T47D (cell line): ENCODE measurements at places on chromosomes 3 and 15.

- DNase-seq: no peak
These were observed 82.7 kb downstream of the IGF1R start for GRCh38 chr15:98730860-98731711.

DNA sequence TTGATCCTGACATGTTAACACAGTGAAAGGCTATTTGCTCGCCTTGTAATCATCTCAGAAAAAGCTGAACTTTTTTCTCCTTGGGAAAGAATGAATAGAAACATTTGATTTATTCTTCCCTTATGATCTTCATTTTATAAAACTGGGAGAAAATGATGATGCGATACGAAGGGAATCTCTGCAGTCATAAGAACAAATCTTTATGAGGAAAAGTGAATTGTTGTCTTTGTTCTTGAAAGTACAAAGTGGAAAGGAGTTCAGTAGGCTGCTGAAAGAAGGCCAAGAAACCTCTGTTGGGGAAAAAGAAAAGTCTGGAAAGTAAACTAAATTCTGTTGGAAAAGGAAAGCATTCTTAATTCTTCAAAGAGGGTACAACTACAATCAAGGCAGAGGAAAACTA, 248.8 kb downstream of the NSUN3 start:
- no peak for DNase-seq

DNA sequence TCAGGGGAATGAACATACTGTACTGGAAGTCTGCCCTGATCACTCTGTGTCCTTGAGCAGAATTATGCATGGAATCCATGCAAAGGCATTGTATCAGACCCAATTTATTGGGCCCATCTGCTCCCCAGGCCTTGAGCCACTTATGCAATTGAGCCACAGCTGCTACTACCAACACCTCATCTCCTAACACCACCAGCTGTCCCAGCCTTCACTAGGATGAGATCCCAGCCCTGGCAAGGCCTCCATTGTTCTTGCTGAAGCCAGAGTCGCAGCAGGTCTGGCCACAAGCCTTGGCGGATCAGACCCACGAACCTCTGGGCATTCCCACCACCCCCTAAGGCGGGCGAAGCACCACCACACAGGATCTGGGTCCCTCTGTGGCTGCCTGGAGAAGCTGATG, 9.2 kb upstream of the NME9 start:
- DNase-seq: no peak

DNA sequence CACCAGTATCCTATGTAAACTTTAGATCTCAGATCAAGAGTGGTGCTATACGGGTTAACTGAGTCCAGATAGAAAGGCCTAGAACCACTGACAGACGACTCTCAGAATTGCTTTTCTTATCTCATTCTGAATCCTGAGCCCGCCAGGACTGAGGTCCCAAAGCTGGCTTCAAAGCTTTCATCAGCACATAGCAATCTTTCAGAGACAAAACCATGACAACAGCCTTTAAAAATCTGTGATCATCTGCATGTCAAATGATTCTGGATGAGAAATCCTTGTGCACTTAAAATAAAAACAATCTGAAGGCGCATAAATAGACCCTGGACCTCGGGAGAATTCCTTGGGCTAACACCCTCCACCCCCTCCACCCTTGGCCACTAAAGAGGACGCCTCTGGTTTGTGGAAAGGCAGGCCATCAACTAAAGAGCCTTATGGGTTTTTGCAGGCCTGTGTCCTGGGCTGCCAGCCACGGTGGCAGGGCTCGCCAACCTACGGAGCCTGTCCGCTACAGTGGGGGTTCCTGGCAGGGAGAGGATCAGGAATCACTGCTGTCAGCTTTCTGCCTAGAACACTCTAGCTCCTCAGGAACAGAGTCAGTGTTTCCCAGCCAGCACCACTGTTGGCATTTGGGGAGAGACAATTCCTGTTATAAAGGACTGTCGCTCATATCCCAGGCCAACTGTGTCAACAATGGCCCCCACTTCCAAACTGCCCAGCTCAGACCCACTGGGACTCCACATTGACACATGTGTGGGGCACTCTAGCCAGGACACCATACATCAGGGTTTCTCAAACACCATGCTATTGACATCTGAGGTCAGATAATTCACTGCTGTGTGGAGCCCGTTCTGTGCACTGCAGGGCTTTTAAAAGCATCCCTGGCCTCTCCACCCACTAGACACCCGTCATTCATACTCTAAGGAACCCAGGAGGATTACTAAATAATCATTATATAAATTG, 20.2 kb downstream of the TLE3 start:
- DNase-seq: no peak

DNA sequence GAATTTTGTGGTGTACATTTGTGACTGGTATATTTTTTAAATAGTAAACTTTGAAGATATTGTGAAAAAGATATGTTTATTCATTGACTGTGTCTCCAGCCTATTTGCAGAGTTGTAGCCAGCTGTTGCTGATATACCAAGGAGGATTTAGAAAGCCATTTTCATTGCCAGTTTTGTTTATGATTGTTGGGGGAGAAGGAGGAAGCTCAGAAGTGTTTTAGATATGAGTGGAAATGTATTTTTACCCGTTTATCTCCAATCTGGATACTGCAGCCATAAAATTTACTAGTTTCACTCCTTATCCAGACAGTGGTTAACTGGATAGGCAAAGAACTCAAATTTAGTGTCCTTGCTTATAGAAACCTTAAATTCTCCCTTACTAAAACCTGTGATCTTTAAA, 18.8 kb downstream of the ATP11B start:
- DNase-seq: no peak

- no peak for DNase-seq
These were observed 19.2 kb downstream of the PXYLP1 start for GRCh38 chr3:141250828-141251227.

DNA sequence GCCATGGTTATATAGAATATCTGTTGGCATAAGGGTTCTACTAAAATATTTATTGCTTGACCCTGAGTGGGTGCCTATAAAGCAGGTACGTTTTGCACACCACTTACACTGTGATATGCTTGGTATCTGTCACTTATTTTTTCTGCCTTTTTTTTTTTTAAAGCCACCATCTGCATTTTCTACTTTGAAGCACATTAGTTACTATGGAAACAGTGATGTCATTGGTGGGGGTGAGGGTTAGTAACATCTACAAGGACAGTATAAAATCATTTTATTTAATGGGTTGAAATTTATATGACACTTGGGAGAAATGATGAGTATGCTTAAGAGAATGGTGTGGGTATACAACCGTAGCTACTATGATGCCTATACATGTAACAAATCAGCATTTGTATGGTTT, 25.6 kb downstream of the SLCO3A1 start:
- no peak for DNase-seq

GRCh38 chr3:46979958-46980497, 562 bp downstream of the NBEAL2 start:
- no peak for DNase-seq

DNA sequence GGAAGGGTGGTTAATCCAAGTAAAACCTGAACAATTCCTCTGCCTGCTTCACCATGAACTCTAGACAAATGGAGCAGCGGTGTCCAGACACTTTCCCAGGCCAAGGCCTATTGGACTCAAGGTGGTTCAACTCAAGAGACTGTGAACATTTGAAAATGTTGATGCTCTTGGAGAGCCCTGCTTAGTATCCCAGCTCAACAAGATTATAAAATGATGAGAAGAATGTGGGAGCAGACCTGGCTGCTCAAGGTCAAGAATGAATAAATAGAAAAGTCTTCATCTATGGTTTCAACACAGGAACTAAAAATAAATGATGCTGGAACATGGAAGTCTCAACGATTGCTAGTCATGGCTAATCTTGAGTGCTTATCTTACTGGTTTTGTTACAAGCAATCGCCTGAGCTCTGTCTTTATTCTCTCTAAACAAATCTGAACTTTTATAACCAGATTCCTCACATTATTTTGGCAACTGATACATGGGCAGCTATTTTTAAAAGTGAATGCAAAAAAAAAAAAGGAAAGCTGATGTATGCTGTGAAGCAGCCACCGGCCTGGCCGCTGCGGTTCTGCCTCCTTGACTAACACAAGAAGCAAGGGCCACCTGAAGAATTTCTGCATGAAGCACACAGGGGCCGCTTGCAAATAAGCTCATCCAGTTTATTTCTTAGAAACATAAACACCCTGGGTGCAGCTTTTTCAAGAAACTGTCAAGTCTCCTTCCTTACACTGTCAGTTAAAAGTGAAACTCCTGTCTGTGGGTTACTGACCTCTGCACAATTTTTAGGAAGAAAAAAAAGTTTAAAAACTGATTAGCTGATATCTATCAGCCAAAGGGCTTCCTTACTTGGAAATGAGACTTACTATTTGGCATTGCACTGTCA, 120.1 kb upstream of the ARHGEF3 start:
- no peak for DNase-seq

- DNase-seq: peak; percentile 9
These were observed 115.7 kb upstream of the BFSP2 start for GRCh38 chr3:133283958-133284807.

DNA sequence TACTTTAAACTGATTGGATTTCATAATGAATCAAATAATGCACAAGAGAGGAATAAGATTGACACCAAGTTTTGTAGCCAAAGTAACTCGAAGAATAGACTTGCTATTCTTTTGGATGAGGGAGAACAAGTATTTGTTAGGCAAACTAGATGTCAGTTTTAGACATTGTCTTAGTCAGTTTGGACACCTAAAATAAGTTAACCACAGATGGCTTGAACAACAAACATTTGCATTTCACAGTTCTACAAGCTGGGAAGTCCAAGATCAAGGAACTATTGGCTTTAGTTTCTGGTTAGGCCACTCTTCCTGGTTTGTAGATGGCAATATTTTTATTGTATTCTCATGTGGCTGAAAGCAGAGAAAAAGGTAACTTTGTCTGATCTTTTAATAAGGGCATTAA, 61.3 kb upstream of the OSTN start:
- DNase-seq: no peak

GRCh38 chr3:36992806-36993325, at the start of gene EPM2AIP1:
EPM2AIP1 (minus strand) TSS chr3:36993131; CDS start chr3:36993077, 54 bp downstream.
- peak; percentile 100 for DNase-seq

DNA sequence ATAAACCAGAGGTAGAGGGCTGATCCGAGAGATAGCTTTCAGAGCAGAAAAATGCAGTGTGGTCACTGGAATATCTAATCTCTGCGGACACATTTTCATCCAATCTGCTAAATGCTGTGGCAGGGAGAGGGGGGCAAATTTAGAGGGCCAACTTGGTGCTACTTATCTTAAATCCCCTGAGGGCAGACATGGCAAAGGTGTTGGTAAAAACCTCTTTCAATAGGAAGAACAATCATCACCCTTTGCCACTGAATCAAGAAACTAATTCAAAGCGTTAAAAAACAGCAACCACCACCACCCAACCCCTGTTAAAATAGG, 152.9 kb downstream of the MECOM start:
- DNase-seq: no peak
